HCEC 1CT (cell line): ENCODE measurements at places on chromosomes 4 and X.

DNA sequence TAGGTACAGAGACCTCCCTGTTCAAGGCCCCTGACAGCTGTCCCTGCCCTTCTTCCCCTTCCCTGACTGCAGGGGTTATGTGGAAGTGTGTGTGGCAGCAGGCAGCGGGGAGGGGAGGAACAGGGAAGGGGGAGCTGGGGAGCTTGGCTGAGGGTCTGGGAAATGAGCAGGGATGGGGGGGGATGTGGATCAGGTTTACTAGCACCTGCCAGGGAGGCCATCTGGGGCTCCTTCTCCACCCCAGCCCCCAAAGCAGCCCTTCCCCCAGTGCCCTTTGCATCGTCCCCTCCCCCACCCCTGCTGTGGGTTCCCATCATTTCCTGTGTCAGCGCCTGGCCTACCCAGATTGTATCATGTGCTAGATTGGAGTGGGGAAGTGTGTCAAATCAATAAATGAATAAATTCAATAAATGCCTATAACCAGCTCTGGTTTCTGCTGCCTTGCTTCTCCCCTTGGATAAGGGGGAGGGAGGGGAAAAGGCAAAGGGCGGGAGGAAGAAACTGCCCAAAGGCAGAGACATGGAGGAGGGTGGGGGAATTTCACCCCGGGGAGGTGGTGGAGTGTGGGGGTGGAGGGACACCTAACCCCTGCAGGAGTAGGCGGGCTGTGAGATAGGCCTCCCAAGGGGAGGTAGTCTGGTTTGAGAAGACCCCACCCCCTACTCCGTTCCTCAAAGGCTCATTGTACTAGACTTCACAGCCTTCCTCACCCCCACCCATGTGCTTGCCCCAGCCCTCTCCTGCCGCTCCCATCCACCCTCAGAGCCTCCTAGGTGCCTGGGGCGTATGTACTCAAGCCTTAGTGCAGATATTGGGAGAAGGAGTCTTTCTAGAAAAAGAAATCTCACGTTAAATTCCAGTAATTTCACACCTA, 3.2 kb downstream of the CXorf65 start:
- no peak for DNase-seq

- peak; percentile 22 for DNase-seq
Observed at GRCh38 chr4:75490155-75490554, 24.0 kb downstream of the RCHY1 start.

GRCh38 chr4:119932277-119932676, 134.4 kb downstream of the MAD2L1 start:
- no peak for DNase-seq

DNA sequence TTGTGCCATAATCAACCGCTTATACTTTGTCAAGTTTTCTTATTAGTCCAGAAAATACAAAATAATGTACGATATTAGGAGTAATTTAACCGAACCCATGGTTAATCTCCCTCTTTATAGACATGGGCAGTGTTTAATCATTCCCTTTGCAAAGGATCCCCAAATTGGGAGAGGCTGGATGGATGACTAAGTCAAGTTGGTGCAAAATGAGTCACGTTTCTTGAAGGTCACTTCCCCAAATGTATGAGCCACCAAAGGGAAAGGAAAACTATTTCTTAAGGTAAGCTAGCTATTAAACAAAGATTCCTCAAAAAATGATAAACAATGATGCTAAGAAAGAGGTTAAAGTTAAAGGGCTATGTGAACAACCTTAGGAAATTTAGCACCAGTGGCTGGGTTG, 17.5 kb downstream of the MAML3 start:
- peak; percentile 69 for DNase-seq

DNA sequence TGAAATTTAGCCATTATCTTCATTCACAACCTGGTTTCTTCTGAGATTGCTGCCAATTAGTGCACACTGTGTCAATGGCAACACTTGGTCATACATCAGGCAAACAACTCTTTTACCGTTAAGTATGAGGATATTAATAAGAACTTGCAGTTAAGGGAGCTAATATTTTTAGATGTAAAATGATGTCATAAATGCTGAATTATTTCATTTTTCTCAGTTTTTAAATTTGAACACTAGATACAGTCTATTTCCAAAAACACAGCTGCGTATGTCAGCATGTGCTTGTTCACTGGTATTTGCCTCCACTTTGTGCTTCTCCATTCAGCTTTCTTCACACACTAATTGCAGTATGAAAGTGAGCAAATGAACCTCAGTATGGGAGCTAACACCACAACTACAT, 1.6 kb downstream of the KLHL13 start:
- no peak for DNase-seq

DNA sequence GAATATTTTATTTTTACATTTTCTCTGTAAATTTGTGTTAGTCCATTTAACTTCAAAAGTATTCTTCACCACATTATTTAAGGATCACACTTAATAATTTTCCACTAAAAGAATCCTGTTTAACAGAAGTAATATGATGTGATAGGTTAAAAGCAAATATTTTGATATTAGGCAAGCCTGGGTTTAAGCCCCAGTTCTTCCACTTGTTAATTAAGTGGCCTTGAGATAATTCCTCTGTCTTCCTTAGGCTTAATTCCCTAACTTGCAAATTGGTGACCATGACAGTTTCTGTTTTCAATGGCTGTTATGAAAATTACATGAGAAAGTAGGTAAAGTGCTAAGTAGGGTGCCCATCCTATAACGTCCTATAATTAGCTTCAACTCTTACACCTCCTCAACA, 129.9 kb upstream of the ATOH1 start:
- DNase-seq: no peak

- no peak for DNase-seq
Observed at GRCh38 chr4:145895056-145895455, 43.6 kb downstream of the ZNF827 start.

DNA sequence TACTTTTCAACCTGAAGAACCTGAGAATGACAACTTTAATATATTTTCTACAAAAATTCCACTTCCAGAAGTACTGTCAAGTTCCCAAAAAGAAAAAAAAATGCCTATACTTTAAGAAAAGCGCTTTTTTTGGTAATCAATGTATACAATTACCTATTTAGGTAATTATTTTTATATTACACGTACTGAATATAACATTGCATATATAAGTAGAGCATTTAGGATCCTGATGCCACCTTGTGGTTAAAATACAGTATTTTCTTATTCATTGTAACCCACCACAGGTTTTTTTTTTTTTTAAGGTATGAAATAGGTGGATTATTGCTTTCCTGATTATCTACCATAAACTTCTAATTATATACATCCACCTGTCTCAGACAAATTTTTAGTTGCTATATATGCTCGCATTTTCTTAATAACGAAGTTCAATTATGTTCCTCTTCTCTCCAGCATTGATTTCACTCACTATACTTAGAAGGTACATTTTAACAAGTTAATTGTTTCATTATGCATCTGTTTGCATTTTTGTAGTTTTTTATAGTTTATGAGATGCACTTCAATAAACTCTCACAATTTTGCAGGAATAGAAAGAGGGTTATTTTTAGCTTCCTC, 5.2 kb downstream of the MAP9 start:
- peak; percentile 14 for DNase-seq

GRCh38 chr4:96120206-96120605, 280.3 kb downstream of the PDHA2 start:
- no peak for DNase-seq

GRCh38 chr4:82293304-82293703, 80.5 kb downstream of the HNRNPD start:
- DNase-seq: no peak

GRCh38 chrX:34560180-34560579, 96.9 kb downstream of the TMEM47 start:
- DNase-seq: no peak

- DNase-seq: no peak
Observed at GRCh38 chr4:180116840-180117239, 2126.4 kb upstream of the TENM3 start.

- DNase-seq: no peak
Observed at GRCh38 chrX:150990910-150991309, 7.8 kb downstream of the HMGB3 start.

DNA sequence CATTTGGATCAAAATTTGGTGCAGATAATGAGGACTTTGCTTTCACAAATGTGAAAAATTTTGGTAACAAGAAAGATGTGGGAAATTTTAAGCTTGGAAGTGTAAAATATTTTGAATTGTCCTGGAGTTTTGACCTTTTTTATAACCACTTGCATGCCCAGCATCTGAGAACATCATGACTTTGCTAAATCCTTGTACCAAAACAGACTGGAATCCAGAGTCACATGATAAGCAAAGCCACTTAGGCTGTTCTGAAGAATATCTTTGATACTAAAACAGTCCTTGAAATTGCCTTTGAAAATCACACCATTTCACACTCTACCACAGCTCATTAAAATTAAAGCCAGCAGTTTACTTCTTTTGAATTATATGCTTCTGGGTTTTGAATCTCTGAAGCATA, 2.5 kb upstream of the PPM1K start:
- DNase-seq: no peak

- DNase-seq: no peak
Observed at GRCh38 chr4:23884741-23885140, 5.1 kb downstream of the PPARGC1A start.

GRCh38 chr4:99458911-99459447, 23.8 kb upstream of the ADH7 start:
- DNase-seq: no peak
